Heart right ventricle (tissue), 16 donors: ENCODE measurements at places on chromosomes 7 and 10. TPM values are rescaled to one million over a fixed set of nuclear protein-coding genes. Genes with fewer than 3 reads are reported as not detected.
A peak's percentile ranks its signal among the peaks of the same experiment; 100 is the strongest.

The ASAH2 gene
- 0.15 TPM for polyA plus RNA-seq

- DNase-seq, result peak; percentile 37
- H3K4me1 ChIP-seq, result peaks cover 65% of the 10 kb centered on the region
- peak overlapping the region; percentile 85 for H3K4me3 ChIP-seq
- peak overlapping the region; percentile 88 for H3K27ac ChIP-seq
Observed at GRCh38 chr10:102504179-102504975, 605 bp downstream of the SUFU start.

The ASB10 gene
- polyA plus RNA-seq, result 7.2 TPM

The SYT15B gene
- polyA plus RNA-seq, result 0.37 TPM

GRCh38 chr10:49139028-49139845 lies 5.4 kb upstream of the FAM170B start:
- no peak overlapping the region for H3K4me3 ChIP-seq
- no peak for DNase-seq
- H3K36me3 ChIP-seq, result no peaks in the 10 kb centered on the region
- peaks cover 17% of the 10 kb centered on the region for H3K4me1 ChIP-seq
- H3K27ac ChIP-seq, result peak overlapping the region; percentile 69

The ZNF239 gene
- polyA plus RNA-seq, result 0.66 TPM

The NEUROD6 gene
- polyA plus RNA-seq, result not detected

DNA sequence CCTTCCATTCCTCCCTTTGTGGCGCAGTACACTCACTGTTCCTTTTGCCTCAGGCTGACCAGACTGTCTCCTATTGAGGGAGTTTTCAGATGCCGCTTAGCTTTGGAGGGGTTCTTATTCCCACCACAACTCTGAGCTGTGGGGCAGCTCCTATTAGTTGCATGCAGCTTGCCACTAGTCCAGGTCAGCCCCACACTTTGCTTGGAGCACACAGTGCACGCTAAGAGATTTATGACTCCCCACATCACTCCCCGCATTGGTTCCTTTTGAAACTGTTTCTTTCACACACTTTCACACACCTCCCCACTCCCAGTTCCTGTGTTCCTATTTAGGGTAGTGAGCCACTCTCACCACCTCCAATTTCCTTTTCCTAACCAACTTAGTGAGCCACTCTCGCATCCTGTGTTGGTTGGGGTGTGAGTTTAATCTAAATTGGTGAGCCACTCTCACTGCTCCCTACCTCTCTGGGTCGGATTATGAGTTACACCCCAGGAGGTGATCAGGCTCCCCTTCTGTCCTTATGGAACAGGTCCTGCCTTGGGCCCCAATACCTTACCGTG lies 10.4 kb upstream of the ZNF485 start:
- no peak overlapping the region for H3K27ac ChIP-seq
- DNase-seq, result no peak
- peaks cover 12% of the 10 kb centered on the region for H3K4me1 ChIP-seq
- H3K4me3 ChIP-seq, result no peak overlapping the region
- no peaks in the 10 kb centered on the region for H3K27me3 ChIP-seq

DNA sequence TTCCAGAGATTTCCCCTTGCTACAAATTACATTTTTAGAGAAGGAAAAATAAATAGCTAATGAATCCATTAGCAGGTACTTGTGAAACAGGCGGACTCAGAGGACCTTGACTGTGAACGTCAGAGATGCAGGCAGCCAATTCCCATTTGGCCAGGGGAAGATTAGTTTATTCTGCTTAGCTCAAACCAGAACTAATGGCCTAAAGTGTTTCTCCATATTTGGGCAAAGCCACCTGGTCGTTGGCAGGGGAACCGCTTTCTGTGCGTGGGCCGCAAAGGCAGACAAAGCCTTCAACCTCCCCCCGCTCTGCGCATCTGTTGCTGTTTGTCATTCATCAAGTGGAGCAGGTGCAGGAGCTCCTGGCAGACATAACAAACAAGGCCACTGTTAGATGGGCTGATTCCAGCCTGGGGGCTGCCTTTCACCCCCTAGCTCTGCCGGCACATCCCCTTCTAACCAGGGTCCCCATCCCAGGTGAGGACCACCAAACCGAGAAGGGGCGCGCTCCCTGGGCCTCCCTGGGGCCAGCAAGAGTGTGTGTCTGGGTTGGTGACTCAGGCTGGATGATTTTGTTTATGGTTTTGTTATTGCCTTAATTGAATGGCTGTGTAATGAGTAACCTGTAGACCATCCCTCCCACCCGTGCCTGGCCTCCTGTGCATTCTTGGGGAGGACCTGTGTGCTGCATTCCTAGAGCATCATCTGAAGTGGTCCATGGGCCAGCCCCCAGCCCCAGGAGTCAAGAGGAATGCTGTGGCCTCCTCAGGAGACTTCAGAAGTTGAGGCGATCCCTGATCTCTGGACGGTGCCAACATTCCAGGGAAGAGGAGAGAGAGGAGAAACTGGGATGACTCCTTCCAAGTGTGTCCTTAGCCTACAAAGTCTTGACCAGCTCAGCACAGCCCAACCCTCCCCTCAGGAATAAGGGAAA lies 14.5 kb upstream of the CPA1 start:
- H3K27me3 ChIP-seq, result no peaks in the 10 kb centered on the region
- no peaks in the 10 kb centered on the region for H3K4me1 ChIP-seq
- H3K27ac ChIP-seq, result no peak overlapping the region

GRCh38 chr10:74093530-74094164 lies 57.0 kb downstream of the AP3M1 start:
- peaks cover 83% of the 10 kb centered on the region for H3K36me3 ChIP-seq
- no peak overlapping the region for H3K27ac ChIP-seq
- H3K4me3 ChIP-seq, result no peak overlapping the region
- no peak for DNase-seq

GRCh38 chr10:78781991-78782390 lies 286.8 kb upstream of the ZMIZ1 start:
- H3K36me3 ChIP-seq, result no peaks in the 10 kb centered on the region
- peaks cover 16% of the 10 kb centered on the region for H3K4me1 ChIP-seq
- no peak overlapping the region for H3K4me3 ChIP-seq

The PLPP4 gene
- not detected for polyA plus RNA-seq

The NXPH1 gene
- not detected for polyA plus RNA-seq

The NME8 gene
- polyA plus RNA-seq, result not detected

- H3K36me3 ChIP-seq, result peaks cover 18% of the 10 kb centered on the region
- no peak overlapping the region for H3K4me3 ChIP-seq
- no peaks in the 10 kb centered on the region for H3K27me3 ChIP-seq
- H3K4me1 ChIP-seq, result no peaks in the 10 kb centered on the region
Observed at GRCh38 chr7:128398016-128398840, 11.6 kb downstream of the IMPDH1 start.

The TSPAN33 gene
- polyA plus RNA-seq, result 2.8 TPM

DNA sequence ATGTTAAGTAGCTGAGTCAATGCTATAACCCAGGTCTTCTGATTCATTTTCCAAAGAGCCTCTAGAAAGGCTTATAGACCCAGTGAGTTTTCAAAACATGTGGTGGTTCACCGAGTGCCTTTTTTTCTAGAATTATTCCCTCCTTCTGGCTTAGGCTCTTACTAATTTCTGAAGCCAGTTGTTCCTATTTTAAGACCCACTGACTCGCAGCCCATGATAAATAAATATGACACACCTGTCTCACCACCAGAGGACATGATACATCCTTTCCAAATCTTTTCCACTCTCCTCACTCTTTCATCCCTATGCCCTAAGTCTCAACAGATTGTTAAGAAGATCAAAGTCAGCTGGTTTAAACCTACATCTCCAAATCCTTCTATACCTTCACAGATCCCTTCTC lies 126.0 kb upstream of the WNT16 start:
- DNase-seq, result no peak
- H3K27me3 ChIP-seq, result no peaks in the 10 kb centered on the region
- H3K4me1 ChIP-seq, result no peaks in the 10 kb centered on the region

DNA sequence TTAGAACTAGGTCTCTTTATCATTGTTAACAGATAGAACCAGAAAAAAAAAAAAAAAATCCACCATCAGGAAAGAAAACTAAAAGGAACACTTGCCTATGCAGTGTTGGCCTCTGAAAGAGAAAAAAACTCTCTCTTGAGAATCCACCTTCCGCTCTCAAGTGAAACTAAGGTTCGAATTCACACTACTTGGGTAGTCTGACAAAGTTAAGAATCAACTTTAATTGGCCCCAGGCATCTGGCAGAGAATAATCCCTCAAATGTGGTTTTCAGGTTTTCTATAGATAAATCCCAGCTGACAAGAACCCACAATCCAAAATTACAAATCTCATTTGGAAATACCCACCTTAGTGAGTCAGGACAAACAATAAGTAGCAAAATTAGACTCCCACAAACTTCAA lies 199.7 kb upstream of the LRRN3 start:
- H3K27ac ChIP-seq, result no peak overlapping the region
- peaks cover 4% of the 10 kb centered on the region for H3K4me1 ChIP-seq
- no peak for DNase-seq
- H3K4me3 ChIP-seq, result no peak overlapping the region
- H3K36me3 ChIP-seq, result no peaks in the 10 kb centered on the region

The SKIDA1 gene
- polyA plus RNA-seq, result 0.44 TPM

DNA sequence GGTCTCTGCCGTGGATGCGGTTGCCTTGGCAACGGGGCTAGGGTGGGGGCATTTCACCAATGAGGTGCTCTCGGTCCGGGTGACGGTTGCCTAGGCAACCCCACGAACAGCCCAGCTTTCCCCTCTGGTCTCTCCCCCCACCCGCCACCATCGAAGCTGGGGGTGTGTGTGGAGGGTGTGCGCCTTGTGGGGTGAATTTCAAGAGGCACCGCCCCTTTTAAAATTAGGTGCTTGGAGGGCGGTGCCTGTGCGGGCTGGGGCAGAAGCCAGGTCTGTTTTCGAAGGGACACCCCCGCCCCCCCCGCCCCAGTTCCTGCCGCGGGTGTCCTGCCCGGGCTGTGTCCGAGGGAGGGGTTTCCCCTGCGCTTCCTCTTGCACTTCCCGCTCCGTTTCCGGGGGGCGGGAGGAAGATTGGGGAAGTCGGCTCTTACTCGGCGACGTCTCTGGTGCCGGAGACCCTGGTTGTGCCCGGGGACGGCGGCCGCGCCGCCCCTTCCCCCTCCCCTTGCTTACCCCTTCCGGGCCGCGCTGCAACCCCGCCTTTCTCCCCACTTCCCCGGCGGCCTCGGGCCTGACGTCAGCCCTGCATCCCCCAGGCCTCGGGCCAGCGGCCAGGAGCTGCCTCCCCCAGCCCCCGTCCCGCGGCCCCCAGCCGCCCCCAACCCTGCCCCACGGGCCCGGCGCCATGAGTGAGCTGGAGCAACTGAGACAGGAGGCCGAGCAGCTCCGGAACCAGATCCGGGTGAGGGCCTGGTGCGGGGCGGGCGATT lies 2.2 kb downstream of the GNB2 start:
- peaks cover 55% of the 10 kb centered on the region for H3K4me1 ChIP-seq
- peak; percentile 84 for DNase-seq
- H3K27ac ChIP-seq, result peak overlapping the region; percentile 99
- H3K36me3 ChIP-seq, result peaks cover 6% of the 10 kb centered on the region
- peak overlapping the region; percentile 97 for H3K4me3 ChIP-seq

DNA sequence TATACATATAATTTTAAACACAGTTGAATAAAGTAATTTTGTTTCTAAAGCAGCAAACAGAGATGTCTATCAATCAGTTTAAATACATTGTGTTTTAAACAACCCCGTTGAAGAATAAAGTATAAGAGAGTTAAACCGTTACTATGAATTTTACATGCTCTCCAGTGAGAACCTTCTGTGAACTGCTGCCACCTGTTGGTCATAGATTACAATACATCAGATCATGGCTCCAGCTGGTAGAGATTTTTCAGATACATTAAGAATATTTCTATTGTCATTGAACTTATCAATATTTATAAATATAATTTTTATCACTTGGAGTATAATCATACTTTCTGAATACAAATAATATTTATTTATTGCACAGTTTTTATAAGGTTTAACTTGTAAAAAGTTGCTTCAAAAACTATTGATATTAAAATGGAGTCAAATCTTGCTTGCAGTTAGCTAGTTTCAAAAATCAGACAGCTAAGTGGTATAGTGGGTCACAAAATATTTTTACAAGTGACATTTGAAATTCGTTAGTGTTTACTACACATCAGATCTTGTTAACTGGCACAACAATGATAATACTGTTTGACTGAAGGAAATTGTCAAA lies 561.2 kb upstream of the PHF14 start:
- no peaks in the 10 kb centered on the region for H3K27me3 ChIP-seq
- no peak for DNase-seq
- H3K4me1 ChIP-seq, result no peaks in the 10 kb centered on the region
- H3K27ac ChIP-seq, result no peak overlapping the region
- H3K36me3 ChIP-seq, result no peaks in the 10 kb centered on the region
- no peak overlapping the region for H3K4me3 ChIP-seq

DNA sequence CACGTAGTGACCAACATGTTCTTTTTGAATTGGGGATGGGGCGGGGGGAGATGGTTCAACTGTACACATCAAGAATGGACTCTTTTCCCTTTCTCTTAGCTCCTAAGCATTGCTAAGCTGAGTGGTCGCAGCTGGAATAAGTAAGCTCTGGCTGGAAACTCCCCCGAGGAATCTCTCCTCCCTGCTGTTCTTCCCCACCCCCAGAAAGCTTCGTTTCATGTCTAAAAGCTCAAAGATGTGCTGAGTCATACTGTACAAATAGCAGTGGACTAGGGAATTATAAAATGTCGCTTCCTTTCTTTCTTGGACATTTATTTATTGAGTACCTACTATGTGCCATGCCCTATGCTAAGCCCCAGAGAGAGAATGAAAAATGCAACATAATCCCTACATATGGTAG lies 191.1 kb upstream of the ADO start:
- H3K4me3 ChIP-seq, result no peak overlapping the region
- H3K4me1 ChIP-seq, result no peaks in the 10 kb centered on the region
- H3K27ac ChIP-seq, result no peak overlapping the region
- peaks cover 3% of the 10 kb centered on the region for H3K27me3 ChIP-seq
- no peaks in the 10 kb centered on the region for H3K36me3 ChIP-seq

- H3K4me1 ChIP-seq, result peaks cover 11% of the 10 kb centered on the region
- H3K27me3 ChIP-seq, result no peaks in the 10 kb centered on the region
- H3K4me3 ChIP-seq, result no peak overlapping the region
- no peaks in the 10 kb centered on the region for H3K36me3 ChIP-seq
- peak; percentile 49 for DNase-seq
Observed at GRCh38 chr7:75866489-75867389, 12.1 kb upstream of the RHBDD2 start.

The ANKRD26 gene
- 10.3 TPM for polyA plus RNA-seq

DNA sequence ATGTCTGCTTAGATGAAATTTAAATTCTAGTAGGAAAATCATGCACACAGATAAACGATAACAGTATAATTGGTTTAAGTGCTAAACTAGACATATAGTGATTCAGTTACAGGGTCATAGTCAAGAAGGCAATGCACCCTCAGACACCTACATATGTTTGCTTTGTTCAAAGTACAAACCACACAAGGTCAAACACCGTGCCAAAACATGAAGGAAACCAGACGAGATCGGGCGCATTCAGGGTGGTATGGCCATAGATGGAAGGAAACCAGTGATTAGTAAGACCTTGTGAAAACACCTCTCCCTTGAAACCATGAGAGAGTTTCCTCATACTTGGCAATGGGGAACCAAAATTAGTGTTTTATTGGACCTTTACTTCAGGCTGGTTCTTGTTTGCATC lies 906.9 kb downstream of the PCDH15 start:
- no peak overlapping the region for H3K27ac ChIP-seq
- H3K27me3 ChIP-seq, result no peaks in the 10 kb centered on the region
- H3K4me1 ChIP-seq, result no peaks in the 10 kb centered on the region
- H3K36me3 ChIP-seq, result no peaks in the 10 kb centered on the region

GRCh38 chr7:100369105-100369504 lies 4.2 kb upstream of the PILRA start:
- no peaks in the 10 kb centered on the region for H3K4me1 ChIP-seq
- H3K4me3 ChIP-seq, result no peak overlapping the region
- peak overlapping the region; percentile 75 for H3K27ac ChIP-seq
- no peaks in the 10 kb centered on the region for H3K36me3 ChIP-seq

The MMD2 gene
- not detected for polyA plus RNA-seq

- H3K4me1 ChIP-seq, result no peaks in the 10 kb centered on the region
- DNase-seq, result no peak
Observed at GRCh38 chr7:111887734-111888133, 318.5 kb downstream of the DOCK4 start.
